ENCODE measurements at places on chromosomes 7 and 10.

DNA sequence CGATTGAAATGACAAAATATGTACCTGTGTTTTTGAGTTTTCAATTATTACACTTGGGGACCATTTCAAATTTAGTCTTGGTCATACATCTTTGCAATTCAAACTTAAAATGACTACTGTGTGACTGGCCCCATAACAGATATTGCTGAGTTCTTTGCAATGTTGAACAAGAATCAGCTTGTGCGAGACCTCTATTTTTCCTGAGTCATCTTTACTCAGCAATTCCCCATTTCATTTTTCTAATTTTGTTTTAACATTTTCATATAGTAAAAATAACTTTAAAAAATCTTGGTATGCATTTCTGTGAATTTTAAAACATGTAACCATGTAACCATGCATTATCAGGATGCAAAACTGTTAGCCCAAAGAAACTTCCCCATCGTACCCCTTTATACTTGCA, 678.1 kb downstream of the ANKRD7 start:
- DNase-seq, result no peak

DNA sequence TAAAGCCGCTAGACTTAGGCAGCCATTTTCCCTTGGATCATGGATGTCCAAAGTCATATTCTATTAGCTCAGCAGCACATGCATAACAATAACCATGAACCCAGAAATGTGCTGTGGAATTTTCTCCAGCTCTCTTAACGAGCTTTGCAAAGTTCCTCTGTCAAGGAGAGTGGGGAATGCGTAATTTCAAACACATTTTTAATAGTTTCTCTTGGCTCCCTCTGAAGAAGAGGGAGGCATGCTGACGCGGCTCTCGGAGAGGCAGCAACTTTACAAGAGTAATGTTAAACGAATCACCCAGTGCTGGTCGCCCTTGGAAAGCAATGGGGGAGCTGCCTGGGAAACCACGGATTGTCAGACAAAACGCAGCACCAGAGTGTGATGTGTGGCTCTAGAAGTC, 114.8 kb downstream of the RAB18 start:
- DNase-seq, result no peak

DNA sequence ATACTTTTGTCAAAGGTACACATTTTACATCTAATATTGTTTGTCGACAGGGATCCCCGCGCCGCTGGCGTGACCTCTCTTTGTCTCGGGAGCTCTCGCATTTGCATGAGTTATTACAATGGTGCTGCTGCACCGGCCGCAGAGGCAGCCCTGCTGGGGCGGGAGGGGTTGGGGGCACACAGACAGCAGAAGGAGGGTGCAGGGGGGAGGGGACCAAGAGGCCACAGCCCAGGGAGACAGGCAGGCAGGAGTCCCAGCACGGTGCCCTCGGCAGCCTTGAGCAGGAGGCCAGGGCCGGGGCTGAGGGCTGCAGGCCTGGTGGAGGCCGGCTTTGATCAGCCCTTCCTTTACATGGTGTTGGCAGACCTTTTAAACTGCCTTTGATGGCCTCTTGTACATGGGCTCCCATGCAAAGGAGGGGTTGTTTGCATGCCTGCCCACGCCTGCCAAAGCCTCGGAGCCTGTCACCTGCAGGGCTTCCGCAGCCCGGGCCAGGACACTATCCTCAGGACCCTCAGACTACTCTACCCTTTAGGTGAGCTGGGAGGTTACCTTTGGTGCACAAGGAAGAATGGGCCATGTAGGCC, 95.5 kb downstream of the EBF3 start:
- DNase-seq, result no peak

- no peak for DNase-seq
Observed at GRCh38 chr10:113893570-113893969, 39.1 kb downstream of the NHLRC2 start.

- DNase-seq, result no peak
Observed at GRCh38 chr10:88957381-88957780, 4.8 kb upstream of the ACTA2 start.

DNA sequence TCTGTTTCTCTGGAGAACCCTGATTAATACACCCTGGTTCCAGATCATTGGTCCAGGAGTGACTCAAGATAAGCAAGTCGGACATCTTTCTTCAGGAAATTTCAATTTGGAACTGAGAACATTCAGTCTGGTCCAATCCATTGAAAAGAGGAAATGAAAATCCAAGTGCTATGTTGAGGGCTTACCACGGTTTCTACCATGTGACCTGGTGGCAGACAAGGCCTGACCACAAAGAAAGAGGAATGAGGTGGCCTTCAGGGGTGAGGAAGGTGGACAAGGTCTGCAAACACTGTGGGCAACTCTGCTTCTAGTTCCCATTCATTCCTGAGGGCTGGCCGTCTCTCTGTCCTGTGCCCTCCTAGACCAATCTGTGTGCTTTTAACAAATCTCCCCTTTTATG, 149.2 kb upstream of the GHITM start:
- DNase-seq, result no peak

GRCh38 chr10:932589-932988, 1.1 kb upstream of the LARP4B start:
- no peak for DNase-seq

GRCh38 chr7:50662996-50663395, 97.8 kb upstream of the DDC start:
- DNase-seq, result no peak

- DNase-seq, result no peak
Observed at GRCh38 chr10:110502851-110503301, 5.2 kb downstream of the DUSP5 start.

DNA sequence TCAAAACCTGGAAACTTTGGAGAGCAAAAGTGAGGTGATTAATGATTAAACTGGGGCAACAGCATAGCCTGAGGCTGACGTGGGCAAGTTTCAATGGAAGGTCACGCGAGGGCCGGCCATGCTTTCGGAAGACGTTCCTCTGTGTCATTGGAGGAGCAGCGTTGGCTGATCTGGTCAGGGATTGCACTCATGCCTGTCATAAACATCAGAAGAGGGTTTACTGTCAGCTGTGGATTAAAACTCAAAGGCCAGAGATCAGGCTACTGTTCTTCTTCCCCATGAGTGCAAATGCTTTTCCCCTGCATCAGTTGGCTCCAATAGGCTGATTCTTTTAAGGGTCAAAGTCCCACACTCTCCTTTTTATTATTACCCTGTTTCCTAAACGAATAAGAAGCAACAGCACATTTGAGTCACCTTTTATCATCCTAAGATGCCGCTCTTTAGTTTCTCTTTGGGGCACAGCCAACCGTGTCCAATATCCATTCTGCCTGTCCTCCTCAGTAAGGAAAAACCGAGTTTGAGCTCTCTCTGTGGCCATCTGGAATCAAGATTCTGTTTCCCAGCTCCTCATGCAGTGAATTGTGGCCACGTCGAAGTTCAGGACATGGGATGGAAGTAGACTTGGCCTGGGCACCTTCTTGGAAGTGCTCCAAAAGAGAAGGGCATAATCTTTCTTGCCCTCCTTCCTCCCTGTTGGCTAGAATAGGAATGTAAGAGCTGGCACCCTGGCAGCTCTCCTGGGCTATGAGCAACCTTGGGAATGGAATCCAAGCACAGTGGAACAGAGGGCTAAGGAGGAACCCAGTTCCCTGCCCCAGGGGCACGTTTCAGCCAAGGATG, 62.5 kb upstream of the INSIG1 start:
- DNase-seq, result no peak

- DNase-seq, result no peak
Observed at GRCh38 chr10:123884351-123884906, 7.2 kb downstream of the CPXM2 start.

GRCh38 chr7:131836733-131837132, 280.3 kb upstream of the PODXL start:
- DNase-seq, result no peak

DNA sequence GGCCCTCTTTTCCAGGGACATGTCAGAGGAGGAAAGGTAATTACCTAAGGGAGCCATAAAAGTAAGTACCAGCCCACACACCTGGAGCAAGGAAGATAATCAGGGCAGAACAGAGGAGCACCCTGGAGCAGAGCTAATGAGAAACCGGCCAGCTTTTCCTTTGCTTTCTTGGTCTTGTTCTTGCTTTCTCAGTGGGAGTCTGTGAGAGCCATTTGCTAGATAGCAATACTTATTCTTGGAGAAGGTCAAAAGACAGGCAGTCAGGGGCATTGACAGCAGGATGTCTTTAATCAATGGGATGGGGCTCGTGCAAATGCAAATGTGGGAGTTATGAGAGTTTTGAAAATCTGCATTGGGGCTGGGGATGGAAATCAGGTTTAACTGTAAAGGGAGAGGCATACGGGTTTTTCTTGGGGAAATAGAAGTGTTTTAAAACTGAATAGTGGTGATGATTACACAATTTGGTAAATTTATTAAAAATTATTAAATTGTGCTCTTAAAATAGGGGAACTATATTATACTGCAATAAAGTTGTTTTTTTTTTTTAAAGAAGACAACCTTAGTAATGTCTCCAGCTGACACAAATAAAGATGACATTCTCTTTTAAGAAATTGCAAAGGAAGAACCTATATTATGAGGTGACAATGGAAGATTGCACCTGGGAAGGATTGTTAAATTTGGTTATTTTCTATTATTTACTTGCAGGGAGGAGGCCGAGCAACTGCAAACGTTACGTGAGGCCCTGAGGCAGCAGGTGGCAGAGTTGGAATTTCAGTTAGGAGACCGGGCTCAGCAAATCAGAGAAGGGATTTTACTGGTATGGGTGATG, 35.6 kb upstream of the PPP1R17 start:
- no peak for DNase-seq

DNA sequence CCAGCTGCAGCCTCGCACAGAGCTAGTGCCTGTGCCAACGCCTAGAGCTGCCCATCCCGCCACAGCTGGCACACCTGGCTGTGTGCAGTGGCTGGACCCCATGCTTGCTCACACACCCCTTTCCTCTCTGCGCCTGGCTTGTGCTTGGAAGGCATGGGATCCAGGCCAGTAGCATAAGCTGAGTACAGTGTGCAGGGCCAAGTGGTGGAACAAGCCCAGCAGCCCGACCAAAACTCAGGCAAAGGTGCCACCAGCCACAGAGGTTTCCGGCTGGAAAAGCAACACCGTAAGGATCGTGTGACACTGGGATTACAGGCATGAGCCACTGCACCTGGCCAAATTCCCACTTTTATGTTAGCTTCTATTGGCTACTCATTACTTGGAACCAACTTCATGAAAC, 38.4 kb downstream of the SCRN1 start:
- no peak for DNase-seq

- DNase-seq, result no peak
Observed at GRCh38 chr7:22802426-22802825, 20.2 kb downstream of the TOMM7 start.

GRCh38 chr7:94280851-94281250, 113.8 kb upstream of the COL1A2 start:
- no peak for DNase-seq

DNA sequence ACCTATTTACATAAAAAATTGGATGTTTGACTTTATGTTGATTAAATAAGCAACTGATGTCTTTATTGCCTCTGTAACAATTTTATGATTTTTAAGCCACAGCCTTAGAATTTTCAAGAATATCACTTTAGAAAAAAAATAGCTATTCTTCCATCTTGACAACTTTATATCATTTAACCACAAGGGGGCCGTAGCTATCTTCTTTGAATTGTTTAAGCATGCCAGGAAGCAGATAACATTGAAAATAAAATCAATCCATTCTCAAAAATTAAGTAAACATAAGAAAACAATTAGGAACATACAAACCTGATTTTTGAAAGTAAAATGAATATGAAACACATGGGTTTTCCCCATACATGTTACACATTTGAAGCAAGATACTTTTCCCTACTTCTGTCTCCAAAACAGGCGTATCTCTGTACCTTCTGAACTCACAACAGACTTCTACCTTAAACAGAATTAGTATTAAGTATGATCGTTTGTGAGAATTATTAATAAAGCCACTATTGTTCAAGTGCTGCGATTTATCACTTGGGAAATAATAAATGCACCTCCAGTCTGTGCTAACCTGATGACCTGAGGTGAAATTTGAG, 209.0 kb downstream of the CACNA2D1 start:
- DNase-seq, result no peak

- no peak for DNase-seq
Observed at GRCh38 chr10:94210440-94211168, 152.1 kb downstream of the NOC3L start.

DNA sequence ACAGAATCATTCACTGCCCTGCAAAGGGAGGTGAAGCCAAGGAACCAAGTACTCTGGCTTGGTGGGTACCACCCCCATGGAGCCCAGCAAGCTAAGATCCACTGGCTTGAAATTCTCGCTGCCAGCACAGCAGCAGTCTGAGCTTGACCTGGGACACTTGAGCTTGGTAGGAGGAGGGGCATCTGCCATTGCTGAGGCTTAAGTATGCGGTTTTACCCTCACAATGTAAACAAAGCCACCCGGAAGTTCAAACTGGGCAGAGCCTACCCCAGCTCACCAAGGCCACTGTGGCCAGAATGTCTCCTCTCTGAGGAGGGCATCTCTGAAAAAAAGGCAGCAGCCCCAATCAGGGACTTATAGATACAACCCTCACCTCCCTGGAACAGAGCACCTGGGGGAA, 1050.0 kb upstream of the GHITM start:
- no peak for DNase-seq

GRCh38 chr10:7359356-7359755, 51.5 kb downstream of the SFMBT2 start:
- DNase-seq, result no peak

DNA sequence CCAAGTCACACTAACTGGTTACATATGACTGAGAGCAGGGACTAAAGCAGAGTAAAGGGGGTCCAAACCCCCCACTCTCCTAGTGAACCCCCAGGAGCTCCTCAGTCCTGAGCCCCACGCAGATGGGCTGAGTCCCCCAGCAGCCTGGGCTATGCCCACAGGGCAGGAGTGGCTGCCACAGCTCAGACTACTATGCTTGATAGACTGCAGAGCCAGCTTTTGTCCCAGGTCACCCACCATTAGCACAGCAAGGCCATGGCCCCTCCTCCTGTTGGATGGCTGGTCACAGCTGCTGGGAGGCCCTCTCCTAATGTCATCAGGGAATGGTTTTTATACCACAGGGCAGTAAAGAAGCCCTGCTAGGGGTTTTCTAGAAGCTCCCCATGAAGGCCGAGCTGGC, 46.3 kb upstream of the FGFR2 start:
- no peak for DNase-seq

- no peak for DNase-seq
Observed at GRCh38 chr10:132113206-132113605, 47.5 kb downstream of the JAKMIP3 start.

- DNase-seq, result no peak
Observed at GRCh38 chr10:76581506-76582256, 1055.9 kb downstream of the KCNMA1 start.

DNA sequence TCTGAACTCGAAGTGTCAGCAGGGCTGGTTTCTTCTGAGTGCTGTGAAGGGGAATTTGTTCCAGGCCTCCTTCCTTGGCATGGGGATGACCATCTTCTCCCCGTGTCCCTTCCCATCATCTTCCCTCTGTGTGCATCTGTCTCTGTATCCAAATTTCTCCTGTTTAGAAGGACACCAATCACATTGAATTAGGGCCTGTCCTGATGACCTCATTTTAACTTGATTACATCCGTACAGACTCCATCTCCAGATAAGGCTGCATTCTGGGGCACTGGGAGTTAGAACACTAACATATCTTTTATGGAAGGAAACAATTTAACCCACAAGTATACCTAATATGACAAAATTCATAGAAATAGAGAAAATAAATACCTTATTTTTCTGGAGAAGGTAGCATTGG, 76.8 kb upstream of the ANKRD1 start:
- no peak for DNase-seq

Measured in T1000 (cell line).